ENCODE measurements at places on chromosomes 3 and 15.

- DNase-seq, result no peak
Measured at GRCh38 chr3:112393360-112393728, 60.4 kb downstream of the CD200 start.

DNA sequence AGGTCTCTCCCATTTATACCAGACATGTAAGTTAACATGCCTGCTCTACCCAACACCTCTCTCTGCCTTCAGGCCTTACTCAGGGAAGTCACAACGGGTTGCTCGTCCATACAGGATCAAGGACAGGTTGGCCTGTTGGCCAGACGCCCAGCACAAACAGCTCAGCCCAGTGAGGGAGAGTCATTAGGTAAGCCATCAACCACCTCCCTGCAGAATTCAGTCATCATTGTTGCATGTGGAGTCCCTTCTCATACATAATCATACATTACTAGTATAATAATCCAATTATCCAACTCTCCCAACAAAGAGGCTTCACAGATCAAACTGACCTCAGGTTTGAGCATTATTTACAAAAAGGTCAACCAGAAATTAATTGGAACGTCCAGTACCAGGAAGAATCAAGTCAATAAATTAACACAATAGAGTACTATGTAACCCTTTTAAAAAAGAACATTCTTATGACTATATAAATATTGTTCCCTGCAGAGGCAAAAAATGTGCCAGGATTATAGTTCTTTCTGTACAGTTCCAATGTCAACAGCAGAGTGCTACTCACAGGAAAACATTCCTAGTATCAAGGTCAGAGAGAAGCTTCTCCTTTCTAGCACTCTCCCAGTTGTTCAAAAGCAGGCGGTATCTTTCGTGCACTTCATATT lies 33.2 kb downstream of the HOMER2 start:
- DNase-seq, result no peak

DNA sequence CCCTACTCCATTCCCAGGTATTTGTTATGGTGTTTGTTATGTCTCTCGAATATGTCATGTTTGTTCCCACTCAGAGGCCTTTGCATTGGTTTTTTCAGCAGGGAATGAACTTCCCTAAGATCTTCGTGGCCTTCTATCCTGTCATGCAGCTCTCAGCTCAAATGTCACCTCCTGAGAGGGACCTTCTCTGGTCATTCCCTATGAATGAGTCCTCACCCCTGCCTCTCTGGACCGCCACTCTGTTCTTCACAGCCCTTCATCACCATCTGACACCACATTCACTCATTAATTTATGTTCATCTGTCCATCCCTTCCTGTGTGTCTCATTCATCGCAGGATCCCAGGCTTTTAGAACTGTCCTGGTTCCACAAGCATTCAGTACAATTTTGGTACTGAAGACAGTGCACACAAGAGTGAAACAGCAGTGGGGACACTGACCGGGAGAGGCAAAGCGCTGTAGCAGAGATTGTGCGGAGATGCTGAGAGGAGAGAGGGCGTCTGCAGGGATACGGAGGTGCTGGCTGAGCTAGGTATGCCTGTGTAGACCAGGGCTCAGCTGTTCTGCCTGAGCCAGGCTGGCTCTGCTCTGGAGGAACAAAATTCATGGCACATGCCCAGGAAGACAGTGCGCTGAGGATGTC lies 132.3 kb downstream of the CHCHD6 start:
- DNase-seq, result no peak

- no peak for DNase-seq
Measured at GRCh38 chr3:35665390-35666055, 26.2 kb downstream of the ARPP21 start.

GRCh38 chr3:148333091-148333490 lies 364.6 kb upstream of the AGTR1 start:
- no peak for DNase-seq

DNA sequence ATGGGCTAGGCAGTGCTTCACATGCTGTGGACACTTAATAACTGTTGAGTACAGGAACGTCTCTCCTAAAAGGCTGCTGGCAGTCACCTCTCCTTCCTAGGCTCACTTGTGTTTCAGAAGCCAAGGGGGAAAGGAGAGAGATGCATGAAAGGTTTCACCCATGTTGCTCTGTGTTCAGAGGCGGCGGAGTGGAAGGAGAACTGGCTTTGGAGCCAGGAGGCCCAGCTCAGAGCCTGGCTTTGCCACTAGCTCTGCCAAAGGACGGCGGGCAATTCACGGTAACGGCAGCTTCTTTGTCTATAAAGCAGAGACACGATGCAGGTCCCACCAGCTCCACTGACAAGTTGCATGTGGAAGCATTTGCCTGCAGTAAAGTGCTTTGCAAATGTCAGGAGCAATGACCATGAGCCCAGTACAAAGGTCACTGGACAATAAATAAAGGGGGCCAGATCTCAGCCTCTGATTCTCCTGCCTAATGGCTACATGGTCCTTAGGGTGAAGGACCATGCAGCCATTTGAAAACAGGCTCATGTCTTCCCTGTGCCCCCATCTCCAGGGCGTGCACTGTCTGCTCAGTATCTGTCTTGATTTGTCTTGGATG lies 171.7 kb upstream of the TLE3 start:
- DNase-seq, result no peak

DNA sequence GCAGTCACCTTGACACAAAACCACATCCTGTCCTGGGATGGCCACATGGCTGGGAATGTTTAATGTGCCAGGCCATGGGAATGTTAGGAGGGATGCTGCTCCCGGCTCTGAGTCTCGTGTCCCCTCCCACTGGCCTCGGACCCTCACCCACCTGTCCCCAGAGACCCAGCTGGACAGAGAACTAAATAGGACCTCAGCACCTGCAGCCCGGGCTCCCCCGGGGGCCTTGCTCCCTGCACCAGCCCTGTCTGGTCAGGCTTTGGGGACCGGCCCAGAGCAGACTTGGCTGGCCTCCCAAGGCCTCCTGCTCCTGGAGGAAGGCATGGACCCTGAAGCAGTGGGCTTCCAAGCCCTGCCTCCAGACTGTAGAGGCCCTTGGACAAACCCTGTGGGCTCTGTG lies 100.0 kb upstream of the IQSEC1 start:
- DNase-seq, result no peak

GRCh38 chr3:160754855-160755747 lies 930 bp upstream of the PPM1L start:
- DNase-seq, result peak; percentile 85

DNA sequence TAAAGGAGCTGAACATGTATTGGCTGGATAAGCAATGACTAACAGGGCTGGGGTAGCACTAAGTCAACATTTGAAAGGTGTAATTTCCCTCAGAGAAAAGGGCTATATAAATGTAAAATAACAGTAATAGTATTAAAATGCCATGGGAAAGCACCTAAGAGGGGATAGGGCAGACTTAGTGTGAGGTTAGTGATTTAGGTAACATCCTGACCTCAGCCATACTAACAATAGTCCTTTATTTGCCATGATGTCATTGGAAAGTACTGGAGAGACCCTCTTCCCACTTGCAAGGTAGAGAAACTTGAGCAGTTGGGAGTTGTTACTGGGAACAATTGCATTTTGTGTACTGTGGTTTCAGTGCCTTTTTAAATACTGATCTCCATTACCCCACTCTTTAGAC lies 103.4 kb downstream of the LSAMP start:
- DNase-seq, result no peak

DNA sequence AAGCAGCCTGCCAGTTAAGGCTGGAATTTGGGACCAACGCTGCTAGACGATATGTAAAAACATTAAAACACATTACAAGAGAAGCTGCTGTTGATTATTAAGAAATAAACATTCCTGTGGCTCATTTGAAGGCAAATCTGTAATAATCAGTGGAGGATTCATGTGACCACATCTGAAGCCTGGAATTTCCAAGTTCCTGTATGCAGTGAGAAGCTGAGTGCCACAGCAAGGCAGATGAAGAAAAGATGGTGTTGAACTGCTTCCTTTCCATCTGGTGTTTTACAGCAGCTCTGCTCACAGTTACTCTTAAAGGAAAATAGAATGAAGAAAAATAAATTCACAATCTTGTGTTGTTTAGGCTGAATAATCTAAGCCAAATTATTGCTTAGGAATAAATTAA lies 139.3 kb upstream of the ROBO2 start:
- DNase-seq, result no peak

GRCh38 chr3:195522254-195523023 lies 20.7 kb downstream of the PPP1R2 start:
- DNase-seq, result no peak

GRCh38 chr3:54621184-54621583 lies 306.7 kb downstream of the LRTM1 start:
- DNase-seq, result no peak

- DNase-seq, result no peak
Measured at GRCh38 chr15:59662260-59662659, 4.9 kb upstream of the GTF2A2 start.

- no peak for DNase-seq
Measured at GRCh38 chr3:170868577-170869238, 1.3 kb downstream of the RPL22L1 start.

DNA sequence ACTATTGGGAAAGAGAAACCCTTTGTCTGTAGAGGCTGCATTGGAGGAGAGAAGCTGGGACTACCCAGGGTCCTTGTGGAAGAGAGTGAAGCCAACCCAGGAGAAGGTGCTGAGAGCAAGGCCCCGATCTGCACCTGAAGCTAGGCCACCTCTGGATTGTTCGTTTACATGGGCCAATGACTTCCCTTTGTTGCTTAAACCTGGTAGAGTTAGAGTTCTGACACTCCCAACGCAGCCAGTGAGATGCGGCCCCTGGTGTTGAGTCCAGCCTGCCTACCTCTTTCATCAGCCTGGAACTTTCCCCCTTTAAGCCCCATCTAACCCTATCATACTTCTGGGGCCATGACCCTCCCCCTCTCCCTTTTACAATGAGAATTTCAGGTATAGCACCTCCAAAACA lies 30.8 kb downstream of the CCDC13 start:
- DNase-seq, result no peak

DNA sequence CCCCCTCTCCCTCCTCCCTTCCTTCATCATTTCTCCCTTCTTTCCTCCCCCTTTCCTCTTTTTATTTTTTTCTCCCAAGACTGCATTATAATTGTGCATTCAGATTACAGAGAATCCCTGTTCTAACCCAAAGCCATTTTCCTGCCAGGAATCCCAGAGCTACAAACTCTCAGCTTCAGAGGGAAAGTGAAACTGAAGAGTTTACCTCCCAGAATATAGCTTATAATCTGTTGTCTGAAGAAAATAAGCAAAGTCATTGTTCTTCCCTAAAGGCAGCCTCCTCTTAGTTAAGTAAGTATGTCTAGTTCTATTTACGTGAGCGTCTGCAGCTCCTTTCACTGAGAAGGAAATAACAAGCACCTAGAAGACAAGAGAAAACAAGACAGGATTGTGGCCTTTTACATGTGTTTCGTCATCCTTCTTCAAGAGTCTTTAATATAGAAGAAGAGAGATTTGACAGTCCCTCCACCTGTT lies 97.2 kb downstream of the CHST2 start:
- DNase-seq, result no peak

GRCh38 chr3:158488670-158489069 lies 82.3 kb upstream of the MLF1 start:
- no peak for DNase-seq

DNA sequence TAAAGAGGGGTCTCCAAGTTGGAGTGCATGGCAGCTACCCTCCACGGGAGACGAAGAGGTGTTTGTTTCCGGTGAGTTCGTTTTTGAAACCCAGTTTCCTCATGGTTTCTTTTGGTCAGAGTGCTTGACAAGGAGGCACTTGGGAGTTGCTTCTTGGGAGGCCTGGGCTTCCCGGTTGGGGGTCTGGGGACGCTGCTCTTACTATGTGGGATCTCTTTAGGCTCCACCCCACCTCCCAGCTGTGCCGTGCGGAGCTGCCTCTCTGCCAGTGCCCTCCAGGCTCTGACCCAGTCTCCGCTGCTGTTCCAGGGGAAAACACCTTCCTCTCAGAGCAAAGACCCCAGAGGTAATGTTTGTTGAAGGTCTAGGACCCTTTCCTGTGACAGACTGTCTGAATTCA lies 29.6 kb downstream of the KIF7 start:
- DNase-seq, result no peak

GRCh38 chr15:38274135-38274534 lies 21.5 kb downstream of the SPRED1 start:
- DNase-seq, result no peak

DNA sequence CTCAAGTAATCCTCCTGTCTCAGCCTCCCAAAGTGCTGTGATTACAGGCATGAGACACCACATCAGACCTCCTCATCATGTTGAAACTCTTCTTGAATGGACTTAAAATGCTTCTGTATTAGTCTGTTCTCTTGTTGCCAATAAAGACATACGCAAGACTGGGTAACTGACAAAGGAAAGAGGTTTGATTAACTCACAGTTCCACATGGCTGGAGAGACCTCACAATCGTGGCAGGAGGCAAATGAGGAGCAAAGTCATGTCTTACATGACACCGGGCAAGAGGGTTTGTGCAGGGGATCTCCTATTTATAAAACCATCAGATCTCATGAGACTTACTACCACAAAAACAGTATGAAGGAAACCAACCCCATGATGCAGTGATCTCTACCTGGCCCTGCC lies 113.5 kb downstream of the CNTN4 start:
- DNase-seq, result no peak

- DNase-seq, result no peak
Measured at GRCh38 chr3:161208931-161209330, 12.2 kb upstream of the NMD3 start.

DNA sequence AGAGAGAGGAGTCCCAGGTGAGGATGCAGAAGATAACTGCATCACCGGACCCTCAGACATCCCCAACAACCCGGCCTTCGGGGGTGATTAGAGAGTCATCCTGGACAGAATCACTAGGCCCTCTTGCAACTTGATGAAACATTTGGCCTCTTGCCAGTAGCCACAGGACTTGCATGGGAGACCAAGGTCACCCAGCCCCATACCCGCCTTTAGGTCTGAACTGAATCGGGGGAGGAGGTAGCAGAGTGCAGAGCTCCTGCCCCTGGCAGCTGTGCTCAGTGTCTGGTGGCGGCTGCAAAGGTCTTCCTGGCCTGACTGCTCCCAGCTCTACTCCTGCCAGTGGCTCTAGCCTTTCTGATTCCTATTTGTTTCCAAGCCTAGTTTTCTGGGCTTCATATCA lies 12.4 kb downstream of the PIF1 start:
- DNase-seq, result no peak

DNA sequence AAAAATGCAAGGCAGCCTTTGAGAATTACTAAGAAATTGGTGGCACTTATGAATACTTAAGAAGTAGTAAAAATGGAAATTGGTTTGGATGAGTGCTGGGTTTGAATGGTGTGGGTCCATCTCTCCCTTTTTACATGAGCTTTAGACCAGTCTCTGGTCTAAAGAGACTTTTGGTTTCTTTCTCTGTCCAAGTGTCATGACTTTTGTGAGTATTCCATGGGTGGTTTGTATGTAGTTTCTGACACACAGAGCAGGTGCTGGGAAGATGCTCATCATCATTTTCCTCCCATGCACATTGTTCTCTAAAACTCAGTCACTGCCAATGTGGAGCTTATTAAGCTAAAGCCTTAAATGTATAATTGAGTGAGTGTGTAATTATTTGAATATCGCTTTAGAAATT lies 63.5 kb downstream of the KAT2B start:
- DNase-seq, result no peak

- DNase-seq, result no peak
Measured at GRCh38 chr3:49714728-49715550, 4.5 kb downstream of the AMIGO3 start.
